Stimulated activated CD8-positive, alpha-beta memory T cell treated with anti-CD3 and anti-CD28 coated beads, Interleukin-4, amount 100 ng/mL, for 1 hour (primary cell): ENCODE measurements at places on chromosomes 11 and 22.

- DNase-seq, result no peak
Observed at GRCh38 chr11:69721745-69722144, 17.9 kb upstream of the FGF19 start.

- DNase-seq, result no peak
Observed at GRCh38 chr11:107078375-107078774, 60.1 kb upstream of the GUCY1A2 start.

- no peak for DNase-seq
Observed at GRCh38 chr11:111631024-111631665, 28.9 kb downstream of the SIK2 start.

DNA sequence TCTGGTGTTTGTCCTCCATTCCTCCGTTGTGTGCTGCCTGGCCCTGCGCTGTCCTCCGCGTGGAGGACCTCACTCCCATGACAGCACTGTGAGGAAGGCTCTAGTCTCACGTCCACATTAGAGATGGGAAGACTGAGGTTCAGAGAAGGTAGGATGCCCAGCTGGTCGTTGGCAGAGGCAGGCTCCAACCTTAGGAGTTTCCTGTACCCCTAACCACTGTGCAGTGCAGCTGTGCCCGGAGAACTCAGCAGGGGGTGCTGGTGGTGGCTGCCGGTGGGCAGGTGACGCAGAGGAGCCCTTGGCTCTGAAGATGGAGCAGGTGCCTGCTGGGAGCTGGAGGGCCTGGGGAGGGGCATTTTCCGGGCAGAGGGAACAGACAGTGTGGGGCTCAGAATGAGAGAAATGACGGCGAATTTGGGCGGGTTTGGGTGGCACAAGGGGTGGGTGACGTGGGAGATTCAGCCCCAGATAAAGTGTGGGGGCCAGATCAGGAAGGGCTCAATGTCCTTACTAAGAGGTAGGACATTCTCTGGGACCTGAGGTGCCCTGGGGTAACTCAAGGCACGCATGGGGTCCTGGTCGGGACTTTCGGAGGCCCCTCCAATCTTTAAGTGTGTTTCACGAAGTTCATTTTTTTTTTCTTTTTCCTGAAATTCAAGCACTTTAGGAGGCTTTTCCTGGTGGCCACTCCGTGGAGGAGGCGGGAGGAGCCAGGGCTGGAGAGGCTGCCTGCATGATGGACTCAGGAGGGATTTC lies 535.0 kb downstream of the TBC1D22A start:
- no peak for DNase-seq

DNA sequence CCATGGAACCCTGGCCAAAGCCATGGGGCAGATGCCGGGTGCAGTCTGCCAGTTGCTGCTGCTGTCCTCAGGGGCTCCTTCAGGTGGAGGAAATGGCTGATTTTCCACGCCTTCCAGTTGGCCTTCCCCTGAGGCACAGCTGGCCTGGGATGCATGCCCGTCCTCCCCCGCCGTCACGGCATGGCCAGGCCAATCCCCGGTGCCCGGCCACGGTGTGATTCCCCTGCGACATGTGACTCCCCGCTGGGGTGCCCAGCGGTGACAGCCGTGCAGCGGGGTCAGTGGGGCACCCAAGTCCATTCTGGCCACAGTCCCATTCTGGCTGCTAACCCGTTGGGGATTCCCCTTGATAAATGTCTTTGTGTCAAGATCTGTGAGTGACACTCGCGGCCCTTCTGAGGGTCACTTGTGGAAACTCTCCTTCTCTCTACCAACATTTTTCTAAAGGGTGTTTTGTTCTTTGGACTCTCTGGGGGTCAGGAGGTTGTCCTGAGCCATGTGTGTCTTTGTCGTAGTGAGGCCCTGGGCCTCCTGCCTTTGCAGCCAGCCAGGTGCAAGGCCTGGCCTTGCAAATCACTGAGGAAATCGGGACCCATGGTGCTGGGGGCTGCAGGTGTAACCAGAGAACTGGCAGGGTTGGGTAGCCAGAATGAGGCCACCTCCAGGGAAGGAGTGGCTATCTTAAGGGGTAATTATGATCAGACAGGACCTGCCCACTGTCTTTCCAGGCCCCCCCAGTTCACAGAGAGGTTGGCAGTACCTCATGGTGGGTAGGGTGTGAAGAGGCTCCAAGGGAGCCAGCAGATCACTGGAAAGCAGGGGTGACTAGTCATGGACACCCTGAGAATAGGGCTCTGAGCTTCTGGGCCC lies 37.1 kb downstream of the KCNQ1OT1 start:
- no peak for DNase-seq

GRCh38 chr22:36289406-36289870 lies 36.5 kb downstream of the APOL1 start:
- DNase-seq, result no peak

GRCh38 chr22:23225724-23226496 lies 45.6 kb downstream of the BCR start:
- DNase-seq, result no peak

- DNase-seq, result no peak
Observed at GRCh38 chr11:102111787-102112508, 1.7 kb downstream of the YAP1 start.

- no peak for DNase-seq
Observed at GRCh38 chr22:26573026-26573662, 16.8 kb downstream of the TPST2 start.
